A549 treated with Hydrocortisone at 1 μM for 4 hours (cell line): ENCODE measurements at places on chromosomes 6 and 20. TPM values are rescaled to one million over a fixed set of nuclear protein-coding genes. Genes with fewer than 3 reads are reported as not detected.

Gene ZBP1
- total RNA-seq, result not detected in 5 replicates

Gene PRICKLE4
- 0.70 to 1.2 TPM (median 0.92 TPM) in 5 replicates for total RNA-seq

Gene IL20RA
- total RNA-seq, result 0.02 to 0.15 TPM (median 0.05 TPM) in 3 of 5 replicates, not detected in the others

Gene ID4
- 0.63 to 1.3 TPM (median 0.86 TPM) in 5 replicates for total RNA-seq

Gene TULP4
- 3.9 to 11.3 TPM (median 6.3 TPM) in 5 replicates for total RNA-seq

Gene PCMTD2
- total RNA-seq, result 8.6 to 13.4 TPM (median 12.1 TPM) in 5 replicates

Gene BPIFB1
- total RNA-seq, result 0.06 to 0.17 TPM (median 0.12 TPM) in 4 of 5 replicates, not detected in the other

Gene TMEM217
- total RNA-seq, result 0.41 to 0.82 TPM (median 0.64 TPM) in 5 replicates

Gene MRPS26
- 102 to 153 TPM (median 148 TPM) in 5 replicates for total RNA-seq

Gene SYTL3
- total RNA-seq, result 1.3 to 1.9 TPM (median 1.6 TPM) in 5 replicates

Gene UBE3D
- total RNA-seq, result 2.8 to 4.2 TPM (median 3.2 TPM) in 5 replicates

Gene INSM1
- total RNA-seq, result not detected in 5 replicates
